ENCODE measurements at places on chromosomes 4 and X.

- DNase-seq, result no peak
Measured at GRCh38 chr4:24070117-24070516, 180.3 kb upstream of the PPARGC1A start.

DNA sequence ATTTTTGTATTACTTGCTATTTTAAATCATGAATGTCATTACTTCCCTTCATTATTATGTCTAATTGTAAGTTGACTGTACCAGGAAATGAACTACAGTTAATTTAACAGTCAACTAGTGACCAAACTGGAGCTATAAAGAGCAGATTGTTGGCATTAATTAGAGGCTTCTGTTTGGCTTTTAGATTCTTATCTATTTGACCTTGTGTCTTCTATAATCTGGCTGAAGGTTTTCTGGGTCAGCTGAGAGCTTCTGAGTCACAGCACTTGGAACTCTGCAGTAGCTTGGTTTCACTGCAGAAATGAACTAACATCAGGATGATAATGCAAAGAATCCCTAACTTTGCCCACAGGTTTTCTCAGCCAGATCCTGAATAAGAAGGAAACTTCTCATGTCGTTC lies 169.2 kb upstream of the LEF1 start:
- no peak for DNase-seq

- DNase-seq, result no peak
Measured at GRCh38 chr4:152431291-152431690, 104.6 kb downstream of the FBXW7 start.

GRCh38 chr4:152106113-152106763 lies 345.4 kb upstream of the GATB start:
- no peak for DNase-seq

GRCh38 chr4:133154725-133155124 lies 5.6 kb downstream of the PCDH10 start:
- no peak for DNase-seq

All from germinal center (tissue), 1 donor.